Stimulated activated CD8-positive, alpha-beta memory T cell treated with anti-CD3 and anti-CD28 coated beads, Interleukin-4, amount 100 ng/mL, for 48 hours (primary cell): ENCODE measurements at places on chromosomes 5 and 9.

DNA sequence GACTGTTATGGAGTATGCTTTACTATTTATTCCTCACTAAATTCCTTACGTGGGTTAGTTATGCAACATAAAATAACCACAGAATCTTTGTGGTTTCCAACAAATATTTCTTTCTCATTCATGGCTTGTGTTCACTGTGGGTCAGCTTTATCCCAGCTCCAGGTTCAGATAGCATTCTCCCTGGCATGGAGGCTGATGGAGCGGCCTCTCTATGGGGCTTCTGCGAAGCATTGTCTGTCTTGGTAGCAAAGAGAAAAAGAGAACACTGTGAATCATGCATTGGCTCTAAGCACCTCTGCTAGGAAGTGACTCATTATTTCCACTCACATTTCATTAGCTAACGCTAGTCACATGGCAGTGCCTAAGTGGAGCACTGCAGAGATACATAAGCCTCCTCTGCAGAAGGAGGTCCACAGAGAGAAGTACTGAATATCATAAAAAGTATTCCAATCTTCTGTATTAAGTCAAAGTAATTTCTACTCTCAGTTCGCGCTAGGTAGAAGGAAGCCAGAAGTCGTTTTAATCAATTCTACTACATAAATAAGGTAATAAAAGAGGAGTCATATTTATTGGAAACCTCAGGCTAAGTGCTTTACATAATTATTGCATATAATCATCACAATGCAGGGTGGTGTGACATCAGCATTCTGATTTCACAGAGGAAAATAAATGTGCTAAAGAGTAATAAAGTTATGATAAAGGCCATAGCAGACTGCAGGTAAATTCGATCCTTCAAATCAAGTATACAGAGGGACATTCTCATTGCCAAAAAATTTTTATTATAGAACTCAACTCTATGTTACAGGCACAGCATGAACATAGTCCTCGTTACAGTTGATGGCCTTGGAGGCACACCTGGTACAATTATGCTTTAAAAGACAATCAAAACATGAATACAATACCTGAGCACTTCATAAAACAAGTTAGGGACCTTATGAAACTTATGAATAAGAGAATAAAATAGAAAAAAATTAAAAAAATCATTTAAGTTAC, 531.1 kb downstream of the CETN3 start:
- DNase-seq: no peak

- no peak for DNase-seq
Measured at GRCh38 chr5:57817001-57817453, 334.4 kb upstream of the ACTBL2 start.

DNA sequence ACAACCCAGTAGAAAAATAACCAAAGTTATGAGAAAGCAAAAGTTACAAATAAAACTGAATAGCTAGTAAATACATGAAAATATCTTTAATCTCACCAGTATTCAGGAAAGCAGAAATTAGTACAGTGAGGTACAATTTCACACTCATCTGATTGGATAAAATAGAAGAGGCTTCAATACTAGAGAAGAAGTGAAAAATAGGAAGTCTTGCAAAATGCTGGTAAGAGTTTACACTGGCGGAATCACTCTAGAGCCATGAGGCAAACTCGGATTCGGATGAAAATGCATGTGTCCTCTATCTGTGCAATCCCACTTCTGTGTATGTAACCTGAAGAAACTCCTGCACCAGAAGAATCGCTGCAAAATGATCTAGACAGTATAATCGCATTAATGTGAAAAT, 128.9 kb downstream of the CCDC192 start:
- DNase-seq: no peak

GRCh38 chr5:83911367-83911919, 190.8 kb upstream of the HAPLN1 start:
- DNase-seq: no peak
